ENCODE measurements at places on chromosomes 6 and 20.

DNA sequence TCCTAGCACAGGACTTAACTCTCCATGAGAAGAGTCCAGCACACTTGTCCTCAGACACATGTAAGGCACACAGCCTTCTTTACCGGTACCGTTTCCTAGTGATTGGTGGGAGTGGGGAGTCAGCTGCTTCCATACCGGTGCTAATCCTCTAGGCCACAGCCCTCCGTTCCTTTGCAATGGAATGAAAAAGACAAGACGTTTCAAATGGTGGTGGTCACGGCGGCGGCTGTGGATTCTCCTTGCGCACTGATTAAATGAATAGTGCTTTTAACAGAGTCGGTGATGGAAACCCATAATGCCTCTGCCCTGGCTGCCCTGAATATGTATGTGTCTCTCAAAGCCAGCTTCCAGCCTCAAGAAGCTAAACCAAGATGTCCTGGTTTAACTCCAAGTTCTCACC is 34.8 kb upstream of the GABRR1 start:
- no peak for DNase-seq

GRCh38 chr6:155422635-155423034 is 33.0 kb downstream of the NOX3 start:
- no peak for DNase-seq

GRCh38 chr6:37496951-37497885 is 2.5 kb downstream of the CCDC167 start:
- DNase-seq, result peak; percentile 72

- no peak for DNase-seq
These were observed 21.5 kb downstream of the OLIG3 start for GRCh38 chr6:137472641-137473137.

Measured in erythroblast (primary cell).